ENCODE measurements at places on chromosomes 6 and 20.

DNA sequence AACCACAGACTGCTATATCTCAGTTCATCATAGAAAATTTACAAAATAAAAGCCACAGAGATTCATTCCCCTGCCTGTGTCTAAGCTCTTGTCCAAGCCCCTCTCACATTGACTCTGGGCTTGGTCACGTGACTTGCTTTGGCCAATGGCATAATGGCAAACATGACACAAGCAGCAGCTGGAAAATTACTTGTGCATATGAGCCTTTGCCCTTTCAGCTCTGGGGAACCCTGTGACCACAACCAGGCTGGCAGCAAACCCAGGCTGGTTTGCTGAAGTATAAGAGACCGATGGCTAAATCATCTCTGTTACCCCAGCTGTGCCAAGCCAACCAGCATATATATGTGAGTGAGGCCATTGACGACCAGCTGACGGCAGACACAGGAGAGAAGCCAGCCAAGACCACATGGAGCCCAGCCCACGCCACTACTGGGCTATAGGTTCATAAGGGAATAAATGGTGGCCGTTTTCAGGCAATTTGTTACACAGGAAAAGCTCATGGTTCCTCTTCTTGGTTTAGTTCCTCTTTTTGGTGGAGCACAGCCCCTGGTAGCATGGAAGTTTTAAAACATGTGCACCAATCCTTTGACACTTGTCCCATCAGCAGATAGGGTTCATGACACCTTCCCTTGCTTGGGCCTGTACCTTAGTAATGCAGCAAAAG, 31.8 kb upstream of the RSPO4 start:
- DNase-seq = no peak

DNA sequence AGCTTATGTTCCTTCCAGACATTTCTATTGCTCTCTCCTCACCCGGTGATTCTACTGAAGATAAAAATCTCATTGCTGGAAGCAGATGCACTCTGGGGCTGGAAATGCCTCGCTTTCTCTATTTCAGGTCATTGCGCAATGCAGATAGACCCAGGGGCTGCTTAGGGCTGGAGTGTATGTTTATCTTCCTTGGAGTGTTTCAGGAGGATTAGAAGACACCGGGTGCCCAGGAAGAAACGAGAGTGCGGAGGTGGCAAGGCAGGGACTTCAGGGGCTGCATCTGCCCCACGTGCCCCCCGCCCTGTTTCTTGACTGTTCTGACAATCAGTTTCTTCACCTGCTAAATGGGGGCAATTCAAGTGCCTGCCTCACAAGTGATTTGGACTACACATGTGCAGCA, 45.6 kb upstream of the IYD start:
- DNase-seq = no peak

GRCh38 chr6:8556370-8557013, 121.1 kb upstream of the SLC35B3 start:
- DNase-seq = no peak

GRCh38 chr6:9593554-9593953, 821.3 kb downstream of the TFAP2A start:
- no peak for DNase-seq

GRCh38 chr6:37699138-37699766, 1.6 kb upstream of the MDGA1 start:
- DNase-seq = no peak

- DNase-seq = no peak
Observed at GRCh38 chr6:54516321-54516720, 208.1 kb downstream of the TINAG start.

DNA sequence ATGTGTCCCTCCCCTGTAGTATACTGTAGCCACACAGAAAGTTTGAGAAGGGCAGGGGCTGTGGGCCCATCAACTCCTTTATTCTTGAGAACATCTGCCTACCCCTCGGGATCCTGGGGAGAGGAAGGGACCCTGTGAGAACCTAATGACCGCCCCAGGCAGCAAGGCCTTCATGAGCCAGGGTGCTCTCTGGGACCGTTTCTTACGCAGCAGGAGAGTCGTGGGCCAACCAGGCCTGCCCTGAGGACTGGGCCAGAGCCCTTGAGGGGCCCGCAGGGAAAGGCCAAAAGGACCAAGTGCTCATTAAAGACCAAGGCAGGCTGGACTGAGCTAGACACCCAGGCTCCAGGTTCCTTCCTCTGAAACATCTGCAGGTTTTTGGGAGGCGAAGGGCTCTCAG, 5.2 kb downstream of the SGK2 start:
- DNase-seq = no peak

DNA sequence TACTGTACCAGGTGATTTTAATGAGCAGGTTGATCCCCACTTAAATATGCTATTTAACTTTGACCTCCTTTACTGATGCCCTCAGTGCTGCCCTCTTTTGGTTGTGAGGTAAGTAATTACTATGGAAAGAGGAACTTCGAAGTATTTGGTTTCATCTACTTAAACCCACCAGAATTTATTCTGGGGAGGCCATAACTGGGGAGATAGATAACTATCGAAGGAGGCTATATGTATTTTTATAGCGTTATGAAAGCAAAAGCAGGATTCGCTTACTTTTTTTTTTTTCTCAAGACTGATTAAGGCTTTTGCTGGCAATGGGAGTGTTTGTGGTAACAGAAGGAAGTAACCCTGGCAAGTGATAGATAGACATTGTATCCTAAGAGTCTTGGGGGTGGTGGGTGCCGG, 168.9 kb upstream of the CENPW start:
- no peak for DNase-seq

Measured in GOT3 (cell line).